ENCODE measurements at places on chromosomes 1 and 21.

GRCh38 chr1:56268519-56269140, 310.7 kb downstream of the PLPP3 start:
- DNase-seq = no peak

DNA sequence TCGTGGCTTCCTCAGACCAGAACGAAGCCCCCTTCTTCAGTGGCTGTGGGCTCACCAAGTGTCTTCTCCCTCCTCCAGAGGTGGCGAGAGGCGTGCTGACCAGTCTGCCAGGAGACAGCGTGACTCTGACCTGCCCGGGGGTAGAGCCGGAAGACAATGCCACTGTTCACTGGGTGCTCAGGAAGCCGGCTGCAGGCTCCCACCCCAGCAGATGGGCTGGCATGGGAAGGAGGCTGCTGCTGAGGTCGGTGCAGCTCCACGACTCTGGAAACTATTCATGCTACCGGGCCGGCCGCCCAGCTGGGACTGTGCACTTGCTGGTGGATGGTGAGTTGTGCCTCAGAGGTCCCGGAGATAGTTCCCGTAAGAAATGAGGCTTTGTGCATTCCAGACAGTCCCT, 24.0 kb downstream of the IL6R start:
- no peak for DNase-seq

- no peak for DNase-seq
Measured at GRCh38 chr1:63112155-63112900, 210.0 kb upstream of the FOXD3 start.

GRCh38 chr1:156577550-156577949, 2.0 kb upstream of the TTC24 start:
- DNase-seq = no peak

GRCh38 chr1:109814223-109814622, 50.5 kb upstream of the EPS8L3 start:
- DNase-seq = no peak

DNA sequence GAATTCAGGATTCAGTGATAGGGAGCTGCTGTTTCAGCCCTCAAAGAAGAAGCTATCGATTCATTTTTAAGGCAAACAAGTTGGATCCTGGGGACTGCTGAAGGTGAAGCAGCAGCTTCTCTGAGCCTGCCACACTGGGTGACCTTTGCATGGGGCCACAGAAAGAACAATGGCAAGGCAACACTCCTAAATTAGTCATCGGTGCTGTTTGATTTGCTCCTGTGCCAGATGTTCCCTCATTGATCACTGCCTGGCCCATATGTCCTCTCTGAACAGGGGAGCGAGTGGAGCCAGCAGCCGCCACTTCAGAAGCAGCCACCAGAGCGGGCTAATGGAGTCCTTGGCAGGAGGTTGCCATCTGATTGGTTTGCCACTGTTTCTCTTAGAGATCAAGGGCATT, 391.5 kb downstream of the NTNG1 start:
- no peak for DNase-seq

GRCh38 chr21:31612894-31613785, 46.4 kb upstream of the SOD1 start:
- DNase-seq = no peak

DNA sequence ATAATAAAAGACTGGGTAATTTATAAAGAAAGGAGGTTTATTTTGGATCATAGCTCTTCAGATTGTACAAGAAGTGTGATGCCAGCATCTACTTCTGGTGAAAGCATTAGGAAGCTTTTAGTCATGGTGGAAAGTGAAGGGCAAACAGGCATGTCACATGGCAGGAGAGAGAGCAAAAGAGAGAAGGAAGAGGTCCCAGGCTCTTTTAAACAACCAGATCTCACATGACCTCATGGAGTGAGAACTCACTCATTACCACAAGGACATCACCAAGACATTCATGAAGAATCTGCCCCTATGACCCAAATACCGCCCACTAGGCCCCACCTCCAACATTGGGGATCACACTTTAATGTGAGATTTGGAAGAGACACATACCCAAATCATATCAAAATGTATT, 10.0 kb downstream of the RPTN start:
- DNase-seq = no peak

- no peak for DNase-seq
Measured at GRCh38 chr1:68703921-68704354, 207.1 kb upstream of the DEPDC1 start.

- no peak for DNase-seq
Measured at GRCh38 chr1:163650624-163651023, 328.9 kb downstream of the NUF2 start.

DNA sequence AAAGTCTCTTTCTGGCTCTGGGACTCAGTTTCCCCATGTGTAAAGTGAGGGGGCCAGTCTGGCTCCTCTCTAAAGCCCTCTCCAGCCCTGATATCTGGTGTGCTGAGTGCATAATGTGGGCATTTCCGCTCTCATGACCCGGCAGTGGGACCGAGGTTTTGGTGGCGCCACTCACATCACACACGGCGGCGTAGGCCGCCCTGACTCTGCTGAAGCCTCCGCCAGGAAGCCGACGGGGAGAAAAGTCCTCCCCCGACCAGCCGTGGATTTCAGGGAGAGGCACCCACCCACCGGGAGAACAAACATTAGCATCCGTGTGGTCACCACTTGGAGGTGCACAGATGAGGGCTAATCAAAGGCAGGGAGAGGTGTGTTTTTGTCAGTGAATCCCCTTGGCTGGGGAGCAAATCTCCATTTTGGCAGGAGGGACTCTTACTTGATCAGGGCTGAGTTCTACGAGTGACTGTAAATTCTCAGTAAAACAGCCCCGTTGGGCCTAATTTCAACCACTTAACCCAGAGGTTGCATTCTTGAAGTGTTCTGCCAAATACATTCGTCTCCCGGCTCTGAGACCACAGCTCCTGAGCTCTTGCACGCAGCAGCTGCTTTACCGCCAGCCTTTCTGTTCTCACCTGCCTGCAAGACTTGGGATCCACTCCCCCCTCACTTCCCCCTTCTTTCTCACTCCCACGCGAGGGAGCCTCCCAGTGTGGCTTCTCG, 118.2 kb downstream of the FOXD2 start:
- no peak for DNase-seq

- no peak for DNase-seq
Measured at GRCh38 chr21:45161038-45161945, 86.9 kb downstream of the ADARB1 start.

DNA sequence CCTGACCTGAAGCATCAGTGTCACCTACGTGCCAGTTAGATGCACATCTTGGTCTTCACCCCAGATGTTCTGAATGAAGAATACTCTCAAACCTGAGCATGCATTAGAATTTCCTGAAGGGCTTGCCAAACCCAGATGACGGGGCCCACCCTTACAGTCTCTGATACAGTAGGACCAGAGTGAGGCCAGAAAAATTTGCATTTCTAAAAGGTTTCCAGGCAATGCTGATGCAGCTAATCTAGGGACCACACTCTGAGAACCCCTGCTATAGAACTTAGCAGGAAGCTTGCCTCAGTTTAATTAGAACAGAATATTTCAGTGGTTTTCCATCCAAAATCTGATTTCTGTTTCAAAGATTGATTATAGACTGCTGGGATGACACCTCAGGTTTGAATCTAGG, 9.9 kb upstream of the CTBS start:
- DNase-seq = no peak

DNA sequence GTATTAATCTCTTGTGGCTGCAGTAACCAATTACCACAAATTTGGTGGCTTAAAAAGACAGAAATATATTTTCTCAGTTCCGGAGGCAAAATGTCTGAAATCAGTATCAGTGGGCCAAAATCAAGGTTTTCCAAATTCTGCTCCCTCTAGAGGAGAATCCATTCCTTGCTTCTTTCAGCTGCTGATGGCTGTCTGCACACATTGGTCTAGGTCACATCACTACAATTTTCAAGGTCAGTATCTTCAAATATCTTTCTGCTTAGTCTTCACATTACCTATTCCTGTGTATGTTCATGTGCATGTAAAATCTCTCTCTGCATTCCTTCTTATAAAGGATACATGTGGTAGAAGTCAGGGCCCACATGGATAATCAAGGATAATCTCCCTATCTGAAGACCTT, 999.4 kb downstream of the KCNT2 start:
- no peak for DNase-seq

DNA sequence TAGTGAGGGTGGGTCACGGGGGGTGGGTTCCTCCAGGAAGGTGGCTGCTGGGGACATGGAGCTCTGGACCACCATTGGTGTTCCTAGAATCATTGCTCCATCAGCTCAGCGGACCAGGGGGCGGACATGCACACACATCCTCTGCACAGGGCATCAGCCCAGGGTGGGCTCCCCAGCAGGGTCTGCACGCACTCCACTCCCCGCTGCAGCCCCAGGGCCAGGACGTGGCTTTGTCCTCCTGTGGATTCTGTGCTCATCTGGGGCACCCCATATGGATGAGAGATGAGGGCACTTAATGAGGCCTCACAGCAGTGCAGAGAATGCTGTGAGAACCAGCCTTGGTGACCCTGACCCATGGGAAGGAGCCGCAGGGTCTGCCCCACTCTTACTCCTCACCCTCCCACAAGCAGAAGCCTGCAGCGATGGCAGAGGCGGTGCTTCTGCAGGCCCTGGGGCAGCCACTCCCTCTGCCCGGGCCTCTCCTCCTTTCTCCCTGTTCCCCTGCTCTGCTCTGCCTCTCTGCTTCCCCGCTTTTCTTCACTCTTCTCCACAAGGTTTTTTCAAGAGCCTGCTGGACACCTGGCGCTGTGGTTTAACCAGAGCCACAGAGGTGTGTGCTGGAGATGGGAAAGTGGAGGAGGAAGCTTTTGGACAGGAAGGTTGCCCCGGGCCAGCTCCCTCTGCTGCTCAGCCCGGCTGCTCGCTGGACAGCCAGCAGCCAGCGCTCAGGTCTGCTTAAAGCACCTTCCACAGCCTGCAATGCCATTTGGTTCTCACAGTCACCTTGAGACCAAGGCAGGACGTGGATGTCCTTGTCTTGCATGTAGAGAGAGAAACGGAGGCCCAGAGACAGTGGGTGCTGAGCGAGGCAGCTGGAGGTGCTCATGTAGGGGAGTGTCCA, 26.3 kb upstream of the PCBP3 start:
- no peak for DNase-seq

- DNase-seq = no peak
Measured at GRCh38 chr1:204266504-204267034, 52.8 kb upstream of the GOLT1A start.

- DNase-seq = no peak
Measured at GRCh38 chr1:204420039-204421004, 8.7 kb upstream of the PPP1R15B start.

DNA sequence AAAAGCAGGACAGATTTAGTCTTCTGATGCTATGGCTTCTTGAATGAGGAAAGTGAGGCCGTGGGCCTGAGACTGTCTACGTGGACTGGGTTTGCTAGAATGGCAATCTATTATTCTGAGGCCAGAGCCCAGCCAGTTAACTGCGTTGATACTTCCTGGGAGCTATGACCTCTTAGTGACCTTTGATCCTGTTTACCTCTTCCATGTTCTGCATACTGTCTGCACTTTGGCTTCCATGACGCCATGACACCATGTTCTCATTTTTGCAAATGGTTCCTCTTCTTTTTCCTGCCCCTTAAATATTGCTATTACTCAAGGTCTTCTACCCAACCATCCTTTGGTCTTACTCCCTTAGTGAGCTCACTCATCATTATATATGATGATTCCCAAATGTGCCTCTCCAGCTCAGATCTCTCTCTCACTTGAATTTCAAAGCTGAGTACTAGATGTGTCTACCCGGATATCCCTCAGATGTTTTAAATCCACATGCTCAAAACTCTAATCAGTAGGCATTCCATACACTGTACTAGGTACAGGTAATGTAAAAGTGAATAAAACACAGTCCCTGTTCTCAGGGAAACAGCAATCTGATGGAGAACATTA, 66.1 kb upstream of the ATP1A1 start:
- no peak for DNase-seq

DNA sequence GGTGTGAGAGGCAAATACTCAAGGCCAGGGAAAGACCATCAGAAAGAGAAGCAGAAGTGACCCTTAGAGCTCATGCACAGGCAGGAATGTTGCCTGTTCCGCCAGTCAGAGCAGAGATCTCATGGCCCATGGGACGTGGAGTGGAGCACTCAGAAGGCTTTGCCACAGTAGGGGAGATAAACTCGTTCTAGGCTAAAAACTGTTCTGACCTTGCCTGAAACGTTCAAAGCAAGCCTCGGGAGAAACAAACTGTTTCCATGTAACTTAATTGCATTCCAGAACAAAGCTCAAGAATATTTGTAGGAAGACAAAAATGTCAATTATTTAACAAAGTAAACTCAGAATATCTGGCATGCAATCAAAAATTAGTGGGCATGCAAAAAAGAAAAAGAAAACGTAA, 20.7 kb upstream of the SLC19A1 start:
- no peak for DNase-seq

DNA sequence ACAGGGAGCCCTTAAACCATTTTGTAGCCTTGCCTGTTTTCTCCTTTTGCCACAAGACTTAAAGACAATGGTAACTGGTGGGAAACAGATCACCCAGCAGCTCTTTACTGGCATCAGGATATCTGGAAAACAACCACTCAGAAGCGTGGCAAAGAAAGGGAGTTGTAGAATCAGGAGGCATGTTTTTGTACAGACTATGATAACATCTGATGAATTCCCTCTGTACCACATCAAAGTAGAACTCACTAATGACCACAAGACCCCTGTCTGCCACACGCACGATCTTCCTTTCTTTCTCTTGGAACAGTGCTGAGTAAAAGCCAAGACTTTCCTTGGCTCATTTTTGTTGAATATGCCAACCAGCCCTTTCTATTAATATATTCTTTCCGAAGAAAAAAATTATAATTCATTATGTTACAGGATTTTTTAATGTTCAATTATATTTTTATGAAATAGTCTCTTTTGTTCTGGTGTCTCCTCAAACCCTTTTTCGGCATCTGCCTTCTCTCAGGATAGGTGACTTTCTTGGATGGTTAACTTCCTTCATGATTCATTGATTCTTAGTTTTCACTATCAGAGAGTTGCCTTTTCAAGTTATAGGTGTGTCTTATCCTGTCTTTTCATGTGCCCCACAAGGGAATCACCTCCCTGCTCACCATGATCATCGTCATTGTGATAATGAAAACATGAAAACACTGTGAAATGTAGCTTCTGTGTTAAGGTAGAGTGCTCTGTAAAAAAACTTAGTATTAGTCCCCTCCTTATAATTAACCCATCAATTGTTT, 7.9 kb upstream of the PHGDH start:
- DNase-seq = no peak

DNA sequence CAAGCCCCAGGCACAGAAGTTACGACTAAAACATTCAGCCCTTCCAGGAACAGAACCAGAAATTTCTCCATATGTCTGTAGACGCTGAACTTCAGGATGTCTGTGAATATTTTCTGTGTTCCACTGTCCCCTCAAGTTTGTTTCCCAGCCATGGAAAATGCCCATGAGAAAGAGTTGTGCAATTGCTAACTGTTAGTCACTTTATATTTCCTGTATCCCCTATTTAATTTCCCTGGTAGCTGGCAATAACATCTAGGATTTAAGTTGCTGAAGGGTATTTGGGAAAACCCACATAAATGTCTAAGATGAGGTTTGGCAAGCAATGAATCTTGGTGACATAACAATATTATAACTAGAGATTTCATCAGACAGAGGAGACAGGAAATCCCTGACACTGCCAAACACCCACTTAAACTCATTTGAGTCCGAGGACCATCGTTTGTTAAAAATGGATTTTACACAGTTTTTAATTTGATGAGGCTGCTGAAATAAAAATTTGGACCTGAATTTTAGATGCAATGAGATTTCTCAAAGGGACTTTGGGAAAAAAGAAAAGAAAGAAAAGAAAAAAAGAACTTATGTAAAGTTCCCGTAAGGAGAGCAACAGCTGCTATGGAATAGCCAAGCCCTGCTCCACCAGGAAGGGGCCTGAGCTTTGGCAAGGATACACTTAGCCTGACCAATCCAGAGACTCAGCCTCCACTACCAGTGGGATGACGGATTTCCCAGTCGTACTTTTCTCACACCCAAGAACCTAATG, 21.8 kb upstream of the ERRFI1 start:
- DNase-seq = no peak
